Dermis blood vessel endothelial cell (primary cell): ENCODE measurements at places on chromosomes 7 and 10. TPM values are rescaled to one million over a fixed set of nuclear protein-coding genes. Genes with fewer than 3 reads are reported as not detected.

SFMBT2 gene
- 2.2 and 5.4 TPM in 2 replicates for total RNA-seq

SSC4D gene
- 0.68 and 0.98 TPM in 2 replicates for total RNA-seq

GRCh38 chr10:97169911-97170693, 15.7 kb downstream of the SLIT1 start:
- no peak for DNase-seq

- no peak for DNase-seq
These were observed 1.8 kb downstream of the PSMG3 start for GRCh38 chr7:1567896-1568510.

GRCh38 chr10:127385066-127385465, 164.0 kb upstream of the NPS start:
- no peak for DNase-seq

DNA sequence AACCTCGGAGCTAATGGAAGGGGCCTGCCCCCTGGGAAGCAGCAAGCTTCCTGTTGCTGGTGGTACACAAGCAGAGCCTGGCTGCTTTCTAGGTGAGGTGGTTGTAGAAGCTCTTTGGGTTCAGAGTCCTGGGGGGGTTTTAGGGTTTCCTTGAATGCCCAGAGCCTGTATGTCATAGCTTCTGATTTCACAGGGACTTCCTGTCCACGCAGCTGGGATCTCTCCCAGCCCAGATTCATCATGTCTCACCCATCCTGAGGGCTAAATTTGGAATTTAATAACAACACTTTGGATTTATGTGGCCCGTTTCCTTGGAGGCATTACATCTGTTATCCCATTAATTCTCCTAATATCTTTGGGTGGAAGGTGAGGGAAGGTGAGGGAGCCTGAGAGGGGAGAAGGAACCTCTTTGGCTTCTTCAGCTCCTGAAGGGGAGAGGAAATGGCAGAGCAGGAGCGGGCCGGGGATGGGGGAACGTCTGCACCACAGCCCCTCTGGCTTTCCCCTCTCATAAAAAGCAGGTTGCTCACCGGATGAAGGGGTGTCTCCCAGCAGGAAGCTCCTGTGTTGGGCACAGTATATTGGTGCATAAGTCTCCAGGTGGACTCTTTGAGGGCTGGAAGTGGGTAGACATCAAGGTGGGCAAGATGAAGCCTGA, 19.7 kb downstream of the RPS24 start:
- DNase-seq = peak; percentile 46

- no peak for DNase-seq
These were observed 3.8 kb upstream of the TFEC start for GRCh38 chr7:116034411-116034810.

- DNase-seq = no peak
These were observed 199.2 kb upstream of the KMT2E start for GRCh38 chr7:104814671-104815400.

- DNase-seq = no peak
These were observed 251.5 kb downstream of the BICC1 start for GRCh38 chr10:58764087-58764747.

- DNase-seq = peak; percentile 80
These were observed 30.4 kb downstream of the PDLIM1 start for GRCh38 chr10:95260397-95260881.

DNA sequence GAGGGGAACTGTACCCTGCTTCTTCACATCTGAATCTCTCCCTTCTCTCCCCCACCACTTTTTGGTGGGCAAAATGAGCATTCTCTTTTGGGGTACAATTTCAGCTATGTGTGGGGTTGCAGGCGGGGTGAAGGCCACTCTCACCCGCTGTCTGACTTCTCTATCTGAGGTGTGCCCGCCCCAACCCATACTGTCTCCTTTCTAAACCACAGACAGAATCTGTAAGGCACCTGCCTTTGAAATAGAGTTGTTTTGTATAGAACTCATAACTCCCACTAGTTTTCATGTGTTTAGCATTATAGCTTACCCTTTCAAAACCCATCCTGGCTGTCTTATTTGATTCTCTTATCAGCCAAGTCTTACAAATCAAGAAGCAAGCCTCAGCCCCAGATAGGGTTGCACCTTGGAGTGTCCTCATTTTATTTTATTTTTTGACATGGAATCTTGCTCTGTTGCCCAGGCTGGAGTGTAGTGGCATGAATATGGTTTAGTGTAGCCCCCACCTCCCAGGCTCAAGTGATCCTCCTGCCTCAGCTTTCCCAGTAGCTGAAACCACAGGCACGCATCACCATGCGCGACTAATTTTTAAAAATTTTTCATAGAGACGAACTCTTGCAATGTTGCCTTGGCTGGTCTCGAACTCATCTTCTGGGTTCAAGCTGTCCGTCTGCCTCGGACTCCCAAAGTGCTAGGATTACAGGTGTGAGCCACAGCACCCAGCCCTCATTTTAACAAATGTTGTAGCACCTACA, 11.9 kb downstream of the TSPAN14 start:
- DNase-seq = no peak

DNA sequence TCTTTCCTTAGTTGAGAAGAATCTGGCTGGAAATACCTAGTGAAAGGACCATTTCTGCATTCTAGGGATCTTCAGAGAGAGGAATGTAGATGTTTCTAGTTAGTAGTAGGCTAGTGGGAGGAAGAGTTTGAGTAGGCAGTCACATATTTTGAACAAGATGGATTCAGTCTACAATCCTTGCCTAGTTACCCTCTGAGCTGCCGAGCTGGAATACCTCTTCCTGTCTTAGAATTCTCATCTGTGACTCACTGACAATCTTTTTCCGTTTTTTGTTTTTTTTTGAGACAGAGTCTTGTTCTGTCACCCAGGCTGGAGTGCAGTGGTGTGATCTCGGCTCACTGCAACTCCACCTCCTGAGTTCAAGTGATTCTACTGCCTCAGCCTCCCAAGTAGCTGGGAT, 30.7 kb upstream of the PLPP4 start:
- peak; percentile 1 for DNase-seq

DNA sequence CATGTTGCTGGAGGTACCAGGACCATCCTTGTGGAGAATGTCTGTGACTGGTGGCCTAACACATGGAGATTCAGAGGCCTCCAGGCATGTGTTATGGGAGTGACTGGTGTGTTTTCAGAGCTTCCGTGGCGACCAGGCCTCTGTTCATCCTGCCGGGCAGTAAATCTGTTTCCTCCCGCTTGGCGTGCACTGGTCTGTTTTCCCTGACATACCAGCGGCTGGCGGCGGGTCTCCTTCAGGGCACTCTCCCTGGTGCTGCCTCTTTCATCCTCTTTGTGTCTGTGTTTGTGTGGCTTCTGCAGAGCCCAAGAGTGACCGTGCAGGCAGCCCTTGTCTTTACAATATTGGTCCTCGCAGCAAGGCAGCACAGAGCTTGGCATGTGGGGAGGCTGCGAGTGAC, 385.1 kb upstream of the MKI67 start:
- DNase-seq = no peak

EGR2 gene
- total RNA-seq = 0.37 and 1.0 TPM in 2 replicates

SFTPA1 gene
- not detected in 2 replicates for total RNA-seq

- no peak for DNase-seq
These were observed 234.0 kb upstream of the TCF7L2 start for GRCh38 chr10:112716076-112716475.

DNA sequence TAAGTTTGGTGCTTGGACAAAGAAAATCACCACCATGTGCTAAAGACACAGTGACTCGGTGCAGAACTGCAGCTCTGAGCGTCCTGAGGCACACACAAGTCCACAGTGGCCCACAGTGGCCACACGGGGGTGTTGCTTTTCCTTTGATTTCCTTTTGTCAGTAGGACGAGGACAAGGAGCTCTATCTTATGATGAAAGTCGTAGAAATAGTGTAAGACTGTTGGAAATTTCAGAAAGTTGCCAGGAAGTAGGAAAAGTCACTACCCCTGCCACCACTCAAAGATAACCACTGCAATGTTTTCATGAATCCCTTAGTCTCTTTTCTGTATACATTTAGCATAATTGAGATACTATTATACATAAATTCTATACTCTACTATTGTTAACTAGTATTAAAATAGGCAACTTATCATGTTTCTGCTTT, 146.0 kb downstream of the TNS3 start:
- peak; percentile 83 for DNase-seq

DNA sequence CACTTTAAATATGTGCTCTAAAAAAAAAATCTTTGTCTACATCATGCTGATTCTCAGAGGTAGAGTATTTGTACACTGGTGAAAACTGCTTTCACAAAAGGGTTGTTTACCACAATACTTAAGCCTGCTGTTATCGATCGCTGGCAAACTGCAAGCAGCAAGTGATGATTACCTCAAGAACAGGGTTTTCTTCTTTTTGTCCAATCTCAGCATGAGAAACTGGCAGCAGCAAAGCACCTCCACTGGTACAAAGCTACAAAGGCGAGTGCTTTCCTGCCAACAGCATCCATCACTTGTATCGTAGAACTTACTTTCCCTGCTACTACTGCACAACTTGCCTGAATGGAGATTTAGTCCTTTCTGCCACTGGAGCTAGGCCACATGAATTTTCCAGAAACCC, 276.5 kb downstream of the DGKB start:
- no peak for DNase-seq

FXYD4 gene
- not detected in 2 replicates for total RNA-seq

GRCh38 chr10:71916827-71917226, 47.4 kb upstream of the CHST3 start:
- no peak for DNase-seq

DNA sequence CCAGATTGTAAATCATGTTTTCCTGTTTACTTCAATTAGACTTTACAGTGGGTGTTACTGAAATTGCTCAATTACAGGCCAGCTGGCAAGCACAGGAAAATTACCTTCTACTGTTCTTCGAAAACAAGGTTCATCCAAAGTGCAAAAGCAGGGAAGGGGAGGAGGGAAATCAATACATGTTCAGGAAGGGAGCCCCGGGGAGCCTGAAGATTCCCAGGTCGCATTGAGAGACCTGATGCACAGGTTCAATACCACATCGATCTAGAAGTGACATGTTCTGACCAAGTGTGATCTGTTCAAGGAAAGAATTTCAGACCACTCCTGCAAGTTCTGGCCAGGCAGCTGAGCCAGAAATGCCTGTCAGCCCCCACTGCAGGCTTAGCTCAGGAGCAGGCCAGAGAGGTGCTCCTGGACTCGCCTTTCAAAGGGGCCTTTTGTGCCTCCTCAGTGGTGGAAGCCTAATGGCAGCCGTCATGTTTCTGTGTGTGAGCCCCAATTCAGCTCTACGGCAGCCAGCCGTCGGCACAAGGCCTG, 35.9 kb downstream of the FAM53B start:
- DNase-seq = peak; percentile 29
